ENCODE measurements at places on chromosomes 13 and 19.

DNA sequence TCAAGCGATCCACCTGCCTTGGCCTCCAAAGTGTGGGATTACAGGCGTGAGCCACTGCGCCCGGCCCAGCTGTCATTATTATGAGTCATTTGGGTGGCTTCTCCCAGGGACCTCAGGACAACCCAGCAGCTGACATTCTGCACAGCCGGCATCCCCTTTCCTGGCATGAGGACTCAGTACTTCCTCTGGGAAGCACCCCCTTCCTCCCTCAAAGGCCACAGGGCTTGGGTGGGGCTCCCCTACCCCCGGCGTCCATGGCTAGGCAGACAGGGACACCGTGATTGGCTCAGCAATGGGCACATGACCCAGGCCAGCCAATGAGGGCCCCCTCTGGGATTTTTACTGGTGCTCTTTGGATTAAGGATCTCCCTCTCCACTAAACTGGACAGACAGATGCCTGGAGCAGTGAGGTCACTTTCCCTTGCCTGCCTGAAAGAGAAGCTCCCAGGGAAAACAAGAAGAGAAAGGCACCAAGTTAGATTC lies 6.0 kb downstream of the KANK2 start:
- DNase-seq = no peak

DNA sequence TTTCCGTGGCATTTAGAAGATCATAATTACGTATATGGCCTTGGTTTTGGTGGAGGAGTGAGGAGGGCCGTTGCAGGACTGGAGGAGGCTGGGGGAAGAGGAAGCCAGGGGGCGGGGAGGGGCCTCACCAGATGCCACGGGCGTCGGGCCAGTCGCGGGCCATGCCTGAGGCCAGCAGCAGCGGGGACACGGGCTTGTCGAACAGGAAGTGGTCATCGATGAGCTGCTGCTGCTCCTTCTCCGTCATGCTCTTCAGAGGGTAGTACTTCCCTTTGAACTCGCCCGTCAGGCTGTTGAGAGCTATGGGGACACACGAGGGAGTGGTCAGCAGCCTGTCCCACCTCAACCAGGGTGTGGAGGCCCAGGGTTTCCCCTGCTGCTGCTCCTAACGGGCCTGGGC lies 11.1 kb downstream of the CKM start:
- no peak for DNase-seq

DNA sequence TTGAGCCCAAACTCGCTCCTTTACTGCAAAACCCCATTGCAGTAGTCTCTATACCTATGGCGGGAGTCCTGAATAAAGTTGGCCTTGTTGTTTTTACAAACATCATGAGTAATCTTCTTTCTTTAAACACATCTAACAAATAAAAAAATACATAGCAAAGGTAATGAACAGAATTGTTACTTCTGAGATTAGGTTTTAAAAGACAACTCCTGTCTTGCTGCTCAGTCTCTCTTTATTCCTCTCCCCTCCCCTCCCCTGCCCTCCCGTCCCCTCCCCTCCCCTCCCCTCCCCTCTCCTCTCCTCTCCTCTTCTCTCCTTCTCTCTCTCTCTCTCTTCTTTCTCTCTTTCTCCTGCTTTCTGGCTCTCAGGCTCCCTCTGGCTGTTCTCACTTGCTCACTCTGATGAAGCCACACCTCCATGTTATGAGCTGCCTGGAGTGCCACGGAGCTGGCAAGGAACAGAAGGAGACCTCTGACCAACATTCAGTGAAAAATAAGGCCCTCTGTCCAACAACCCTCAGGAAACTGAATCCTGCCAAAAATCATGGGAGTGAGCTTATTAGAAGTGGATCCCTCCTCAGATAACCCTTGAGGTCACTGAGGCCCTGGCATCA lies 300.7 kb upstream of the MIR17HG start:
- peak; percentile 11 for DNase-seq

- peak; percentile 5 for DNase-seq
Observed at GRCh38 chr19:31529121-31529520, 179.9 kb upstream of the TSHZ3 start.

DNA sequence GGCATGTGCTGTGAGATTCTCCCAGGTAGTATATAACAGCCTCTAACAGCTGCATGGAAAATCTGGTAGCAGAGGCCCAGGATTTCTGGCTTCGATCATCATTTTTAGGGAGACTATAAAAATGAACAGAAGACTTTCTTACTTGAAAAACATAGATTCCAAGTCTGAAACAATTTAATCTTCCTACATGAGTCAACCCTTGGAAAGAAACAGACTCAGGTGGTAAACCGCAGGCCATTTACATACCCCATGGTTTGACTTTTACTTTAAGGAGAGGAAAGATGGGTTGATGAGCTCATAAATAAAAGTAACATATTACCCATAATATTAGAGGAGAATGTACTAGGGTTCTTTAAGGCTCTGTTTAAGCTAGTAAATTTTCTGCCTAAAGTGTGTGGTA lies 121.6 kb downstream of the CYSLTR2 start:
- DNase-seq = no peak
